ENCODE measurements at places on chromosomes 16 and 17.

GRCh38 chr16:22296225-22297113, 740 bp upstream of the POLR3E start:
- no peak for DNase-seq
- H3K27ac ChIP-seq = peak overlapping the region; percentile 99
- peaks cover 37% of the 10 kb centered on the region for H3K4me1 ChIP-seq
- peaks cover 5% of the 10 kb centered on the region for H3K36me3 ChIP-seq
- peak overlapping the region; percentile 68 for H3K4me3 ChIP-seq
- H3K27me3 ChIP-seq = no peaks in the 10 kb centered on the region

GRCh38 chr16:89045181-89045815, 48.4 kb upstream of the ACSF3 start:
- DNase-seq = no peak
- no peaks in the 10 kb centered on the region for H3K27me3 ChIP-seq
- no peaks in the 10 kb centered on the region for H3K4me1 ChIP-seq
- H3K4me3 ChIP-seq = no peak overlapping the region
- H3K27ac ChIP-seq = no peak overlapping the region
- H3K36me3 ChIP-seq = no peaks in the 10 kb centered on the region

- H3K27ac ChIP-seq = peak overlapping the region; percentile 75
- peaks cover 62% of the 10 kb centered on the region for H3K4me1 ChIP-seq
- DNase-seq = peak; percentile 61
These were observed 1.0 kb downstream of the ZNF319 start for GRCh38 chr16:57999366-57999970.

DNA sequence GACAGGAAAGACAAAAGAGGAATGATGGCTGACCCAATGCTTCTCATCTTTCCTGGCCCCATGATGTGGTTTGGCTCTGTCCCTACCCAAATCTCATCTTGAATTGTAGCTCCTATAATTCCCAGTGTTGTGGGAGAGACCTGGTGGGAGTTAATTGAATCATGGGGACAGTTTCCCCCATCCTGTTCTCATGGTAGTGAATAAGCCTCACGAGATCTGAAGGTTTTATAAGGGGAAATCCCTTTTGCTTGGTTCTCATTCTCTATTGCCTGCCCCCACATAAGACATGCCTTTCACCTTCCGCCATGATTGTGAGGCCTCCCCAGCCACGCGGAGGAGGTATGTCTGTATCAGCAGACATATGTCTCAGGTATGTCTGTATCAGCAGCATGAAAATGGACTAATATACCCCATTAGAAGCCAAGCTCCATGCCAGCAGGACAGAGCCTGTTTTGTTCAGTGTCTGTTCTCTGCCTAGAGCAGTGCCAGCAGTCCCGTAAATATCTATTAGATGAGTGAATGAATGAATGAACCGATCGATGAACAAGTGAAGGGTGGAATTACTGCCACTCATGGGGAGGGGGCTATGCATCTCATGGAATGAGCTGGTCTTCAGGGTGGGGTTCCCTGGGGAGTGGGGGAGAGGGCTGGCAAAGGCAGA, 304.4 kb downstream of the SOX9 start:
- no peak overlapping the region for H3K27ac ChIP-seq
- no peak overlapping the region for H3K4me3 ChIP-seq
- H3K36me3 ChIP-seq = no peaks in the 10 kb centered on the region
- H3K4me1 ChIP-seq = peaks cover 13% of the 10 kb centered on the region
- DNase-seq = no peak

DNA sequence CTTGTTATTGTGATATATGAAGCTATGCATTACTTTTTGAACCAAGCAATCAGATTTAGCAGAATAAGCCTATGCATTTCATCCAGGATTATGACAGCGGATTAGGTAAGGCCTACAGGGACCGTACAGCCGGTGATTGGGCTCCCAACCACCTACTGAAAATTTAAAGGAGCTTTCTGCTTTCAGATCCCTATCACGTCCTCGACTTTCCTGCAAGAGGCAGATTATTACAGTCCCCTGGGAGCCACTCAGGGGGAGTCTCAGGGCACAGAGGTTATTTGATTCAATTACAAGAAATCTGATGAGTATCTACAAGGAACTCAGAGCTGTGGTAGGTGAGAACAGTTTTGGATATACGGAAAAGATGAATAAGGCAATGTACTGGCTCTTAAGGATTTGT, 80.7 kb downstream of the HS3ST3B1 start:
- no peaks in the 10 kb centered on the region for H3K36me3 ChIP-seq
- H3K4me1 ChIP-seq = no peaks in the 10 kb centered on the region
- no peak for DNase-seq
- no peak overlapping the region for H3K27ac ChIP-seq
- no peak overlapping the region for H3K4me3 ChIP-seq

DNA sequence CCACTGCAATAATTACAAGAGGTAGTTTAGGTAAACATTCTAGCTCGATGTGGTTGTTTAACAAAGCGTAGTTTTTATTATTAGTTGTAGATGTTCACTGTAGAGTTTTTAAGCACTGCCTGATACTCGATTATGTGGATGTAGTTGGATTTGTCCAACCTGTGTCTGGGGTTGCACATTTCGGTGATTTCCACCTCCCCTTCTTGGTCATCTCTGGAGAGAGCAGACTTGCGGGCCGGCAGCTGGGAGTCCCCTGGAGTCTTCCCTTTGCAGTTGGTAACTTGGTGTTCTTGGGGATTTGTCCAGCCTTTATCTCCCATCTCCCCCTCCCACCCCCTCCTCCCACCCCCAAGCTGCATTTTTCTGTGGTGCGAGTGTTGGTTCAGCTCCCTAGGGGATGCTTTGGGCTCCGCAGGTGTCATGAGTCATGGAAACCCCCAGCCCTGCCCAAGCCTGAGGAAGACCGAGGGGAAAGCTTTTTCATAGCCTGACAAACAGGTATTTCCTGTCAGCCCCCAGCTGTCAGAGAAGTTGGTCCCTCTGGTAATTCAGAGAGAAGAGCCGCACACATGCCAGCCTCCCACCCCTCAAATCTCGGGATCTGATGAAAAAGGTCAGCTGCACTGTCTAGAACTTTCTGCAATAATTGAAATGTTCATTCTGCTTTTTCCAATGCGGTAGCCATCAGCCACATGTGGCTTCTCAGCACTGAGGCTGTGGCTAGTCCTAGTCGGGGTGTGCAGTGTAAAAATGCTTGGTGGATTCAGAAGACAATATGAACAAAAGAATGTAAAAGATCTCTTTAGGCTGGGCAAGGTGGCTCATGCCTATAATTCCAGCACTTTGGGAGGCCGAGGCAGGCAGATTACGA, 50.3 kb downstream of the KSR1 start:
- H3K4me3 ChIP-seq = no peak overlapping the region
- no peaks in the 10 kb centered on the region for H3K36me3 ChIP-seq
- no peaks in the 10 kb centered on the region for H3K27me3 ChIP-seq
- no peaks in the 10 kb centered on the region for H3K4me1 ChIP-seq
- DNase-seq = no peak
- H3K27ac ChIP-seq = no peak overlapping the region
